ENCODE measurements at places on chromosomes 5 and 9. TPM values are rescaled to one million over a fixed set of nuclear protein-coding genes. Genes with fewer than 3 reads are reported as not detected.

DNA sequence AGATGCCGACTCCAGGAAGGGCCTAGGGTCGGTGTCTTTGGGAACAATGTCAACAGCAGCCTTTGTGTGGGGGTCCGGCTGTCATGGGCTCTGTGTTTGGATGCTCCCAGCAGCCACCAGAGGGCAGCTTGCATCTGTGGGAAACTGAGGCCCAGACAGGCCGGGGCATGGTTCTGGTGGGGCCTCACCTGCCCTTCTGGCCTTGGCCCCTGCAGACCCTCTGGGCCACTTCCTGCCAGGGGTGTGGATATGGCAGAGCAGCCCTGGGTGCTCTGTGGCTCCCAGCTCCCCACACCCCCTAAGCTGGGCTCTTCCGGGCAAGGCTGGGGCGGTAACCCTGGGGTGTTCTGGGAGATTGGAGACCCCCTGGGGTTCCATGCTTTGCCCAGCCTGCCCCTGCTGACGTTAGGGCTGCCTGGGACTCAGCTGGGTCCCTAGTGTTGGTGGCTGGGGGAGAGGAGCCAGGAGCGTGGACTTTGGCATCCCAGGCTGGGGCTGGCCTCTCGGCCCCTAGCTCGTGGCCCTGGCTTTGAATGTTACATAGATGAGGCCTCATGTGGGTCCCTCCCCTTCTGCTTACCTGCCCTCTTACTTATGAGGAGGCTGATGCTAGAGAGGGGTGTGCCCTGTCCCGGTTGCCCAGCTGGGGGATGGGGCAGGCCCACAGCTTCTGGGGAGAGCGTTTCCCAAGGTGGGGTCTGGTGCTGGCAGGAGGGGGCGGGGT lies 38.3 kb downstream of the RXRA start:
- DNase-seq = no peak
- no peak overlapping the region for H3K27ac ChIP-seq
- H3K36me3 ChIP-seq = no peaks in the 10 kb centered on the region
- H3K4me1 ChIP-seq = peaks cover 8% of the 10 kb centered on the region

DNA sequence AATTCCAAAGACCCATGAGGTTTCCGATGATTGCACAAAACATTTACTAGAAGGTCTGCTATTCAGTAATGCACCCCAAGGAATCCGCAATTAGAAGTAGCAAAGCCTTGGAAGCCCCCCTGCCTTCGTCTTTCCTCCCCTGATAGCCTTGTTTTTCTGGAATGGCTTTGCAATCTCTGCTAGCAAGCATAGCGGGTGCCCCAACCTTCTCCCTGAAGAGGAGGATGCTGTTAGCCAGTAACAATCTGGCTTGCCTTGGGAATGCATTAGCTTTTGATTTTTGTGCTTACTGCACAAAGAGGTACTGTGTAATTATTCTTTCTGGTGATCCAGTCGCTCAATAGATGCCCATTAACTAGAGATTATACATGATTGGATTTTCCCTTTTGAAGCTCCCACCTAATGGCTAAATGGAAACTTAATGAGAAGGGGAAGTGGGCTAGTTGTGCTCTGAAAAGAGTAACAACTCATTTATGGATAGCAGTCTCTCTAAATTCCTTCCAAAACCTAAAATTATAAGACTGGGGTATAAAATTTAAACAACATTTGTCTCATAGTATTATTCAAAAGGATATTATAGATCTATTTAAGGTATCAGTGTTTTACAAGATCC lies 91.6 kb downstream of the FBXW11 start:
- H3K27ac ChIP-seq = no peak overlapping the region
- no peaks in the 10 kb centered on the region for H3K36me3 ChIP-seq
- peaks cover 2% of the 10 kb centered on the region for H3K4me1 ChIP-seq

DNA sequence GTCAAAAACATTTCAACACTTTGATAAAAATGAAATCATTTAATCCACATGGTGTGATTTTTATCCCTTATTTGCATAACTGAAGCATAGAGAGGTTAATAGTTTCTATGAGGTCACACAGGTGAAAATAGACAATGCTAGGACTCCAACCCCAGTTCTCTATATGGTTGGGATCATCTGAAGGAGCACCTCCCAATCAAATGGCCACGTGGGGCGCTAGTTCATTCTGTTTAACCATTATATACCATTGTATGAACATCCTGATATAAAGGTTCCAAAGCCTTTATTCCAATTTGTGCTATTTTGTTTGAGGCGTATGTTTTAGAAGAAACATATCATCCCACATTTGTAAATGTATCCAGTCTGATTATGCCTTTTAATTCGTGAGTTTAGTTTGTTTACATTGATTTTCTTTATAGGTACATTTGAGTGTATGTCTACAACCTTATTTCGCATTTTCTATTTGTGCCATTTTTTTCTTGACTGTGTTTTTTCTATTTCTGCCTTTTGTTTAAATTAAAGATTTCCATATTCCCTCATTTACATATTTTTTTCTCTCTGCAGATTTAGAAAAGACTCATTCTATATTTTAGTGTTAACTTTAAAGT lies 1092.0 kb downstream of the MAT2B start:
- H3K4me1 ChIP-seq = no peaks in the 10 kb centered on the region
- DNase-seq = no peak
- H3K36me3 ChIP-seq = no peaks in the 10 kb centered on the region
- H3K27ac ChIP-seq = no peak overlapping the region
- H3K4me3 ChIP-seq = no peak overlapping the region

- H3K36me3 ChIP-seq = no peaks in the 10 kb centered on the region
- no peak overlapping the region for H3K4me3 ChIP-seq
Measured at GRCh38 chr5:95102687-95103086, 182.2 kb downstream of the MCTP1 start.

DNA sequence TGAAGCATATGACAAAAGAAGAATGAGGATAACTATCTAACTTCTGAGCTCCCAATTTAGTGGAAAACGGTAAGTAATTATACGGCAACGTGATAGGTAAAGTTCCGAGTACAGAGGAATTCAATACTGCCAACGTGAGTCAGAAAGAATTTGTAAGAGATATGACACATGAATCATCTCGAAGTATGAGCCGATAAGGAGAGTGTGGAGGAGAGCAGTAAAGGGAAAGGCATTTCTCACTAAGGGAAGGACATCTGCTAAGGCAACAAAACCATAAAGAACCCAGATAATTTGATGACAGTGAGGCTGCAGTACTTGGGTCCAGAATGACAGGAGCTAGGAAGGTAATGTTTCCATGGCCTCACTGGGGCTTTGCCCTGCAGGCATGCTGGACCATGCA lies 11.0 kb downstream of the MPDZ start:
- H3K27me3 ChIP-seq = no peaks in the 10 kb centered on the region
- H3K4me1 ChIP-seq = peaks cover 7% of the 10 kb centered on the region
- H3K4me3 ChIP-seq = no peak overlapping the region
- DNase-seq = no peak
- H3K36me3 ChIP-seq = no peaks in the 10 kb centered on the region

- no peak overlapping the region for H3K4me3 ChIP-seq
- H3K27ac ChIP-seq = no peak overlapping the region
- no peaks in the 10 kb centered on the region for H3K4me1 ChIP-seq
- no peaks in the 10 kb centered on the region for H3K27me3 ChIP-seq
- no peaks in the 10 kb centered on the region for H3K36me3 ChIP-seq
Measured at GRCh38 chr5:132371603-132371994, 2.1 kb downstream of the SLC22A5 start.

GRCh38 chr5:133340002-133340755 lies 272.2 kb downstream of the FSTL4 start:
- no peaks in the 10 kb centered on the region for H3K4me1 ChIP-seq
- H3K36me3 ChIP-seq = no peaks in the 10 kb centered on the region
- no peaks in the 10 kb centered on the region for H3K27me3 ChIP-seq
- no peak for DNase-seq
- H3K4me3 ChIP-seq = no peak overlapping the region

DNA sequence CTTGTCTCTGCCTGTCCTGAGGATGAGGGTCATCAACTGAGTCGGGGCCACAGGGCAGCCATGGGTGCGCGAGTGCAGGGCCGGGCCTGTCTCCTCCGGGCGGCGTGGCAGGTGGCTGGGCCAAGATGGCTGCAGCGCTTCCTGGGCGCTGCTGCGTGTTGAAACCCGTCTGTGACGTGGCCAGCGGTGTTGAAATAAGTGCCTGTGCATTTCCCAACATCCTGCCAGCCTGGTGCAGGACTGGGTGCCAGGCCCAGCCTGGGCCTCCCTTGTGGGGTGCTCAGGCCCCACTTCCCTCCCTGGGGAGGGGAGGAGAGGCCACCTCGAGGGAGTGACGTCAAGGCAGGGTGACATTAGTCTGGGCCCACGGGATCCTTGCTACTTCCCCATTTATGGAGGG lies 45.5 kb downstream of the RXRA start:
- no peaks in the 10 kb centered on the region for H3K4me1 ChIP-seq
- H3K27ac ChIP-seq = no peak overlapping the region
- no peak overlapping the region for H3K4me3 ChIP-seq
- H3K36me3 ChIP-seq = no peaks in the 10 kb centered on the region
- no peaks in the 10 kb centered on the region for H3K27me3 ChIP-seq

DNA sequence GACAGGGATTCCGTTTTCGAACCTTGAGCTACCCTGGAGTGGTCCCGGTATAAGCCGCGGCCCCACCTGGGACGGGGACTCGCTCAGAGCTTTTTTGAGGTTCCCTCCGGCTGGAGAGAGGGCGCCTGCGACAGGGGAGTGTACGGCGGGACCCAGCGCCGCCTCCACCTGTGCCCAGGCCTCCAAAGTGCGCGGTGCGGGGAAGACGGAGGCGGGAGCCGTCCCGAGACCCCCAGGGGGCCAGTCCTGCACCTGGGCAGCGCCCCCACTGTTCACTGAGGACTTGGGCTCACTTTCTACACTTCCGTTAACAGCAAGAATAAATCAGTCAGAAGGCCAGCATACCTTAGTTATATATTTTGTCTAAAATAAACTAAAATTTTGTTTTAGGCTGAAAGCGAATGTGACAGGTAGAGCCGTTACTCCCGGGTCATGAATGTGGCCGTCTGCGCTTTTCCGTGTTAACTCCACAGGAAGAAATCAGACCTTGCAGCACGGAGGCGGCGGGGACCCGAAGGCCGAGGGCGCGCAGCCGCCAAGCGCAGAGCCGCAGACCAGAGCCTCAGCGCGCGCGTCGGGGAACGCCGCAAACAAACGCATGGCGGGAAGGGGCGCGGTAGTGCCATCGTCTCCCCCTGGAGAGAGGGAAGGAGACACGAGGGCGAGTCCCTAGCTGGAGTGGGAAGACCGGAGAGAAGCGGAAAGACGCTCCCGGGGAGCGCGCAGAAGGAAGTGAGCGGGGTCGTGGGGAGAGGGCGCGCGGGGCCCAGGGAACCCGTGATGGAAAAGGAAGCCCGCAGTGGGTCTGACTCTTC lies 14.1 kb downstream of the TRIM7 start:
- H3K4me3 ChIP-seq = peak overlapping the region; percentile 75
- no peaks in the 10 kb centered on the region for H3K4me1 ChIP-seq
- DNase-seq = peak; percentile 86
- no peaks in the 10 kb centered on the region for H3K27me3 ChIP-seq

GRCh38 chr5:167699432-167699831 lies 592.0 kb upstream of the WWC1 start:
- H3K4me3 ChIP-seq = no peak overlapping the region
- no peak for DNase-seq
- H3K27me3 ChIP-seq = no peaks in the 10 kb centered on the region

DNA sequence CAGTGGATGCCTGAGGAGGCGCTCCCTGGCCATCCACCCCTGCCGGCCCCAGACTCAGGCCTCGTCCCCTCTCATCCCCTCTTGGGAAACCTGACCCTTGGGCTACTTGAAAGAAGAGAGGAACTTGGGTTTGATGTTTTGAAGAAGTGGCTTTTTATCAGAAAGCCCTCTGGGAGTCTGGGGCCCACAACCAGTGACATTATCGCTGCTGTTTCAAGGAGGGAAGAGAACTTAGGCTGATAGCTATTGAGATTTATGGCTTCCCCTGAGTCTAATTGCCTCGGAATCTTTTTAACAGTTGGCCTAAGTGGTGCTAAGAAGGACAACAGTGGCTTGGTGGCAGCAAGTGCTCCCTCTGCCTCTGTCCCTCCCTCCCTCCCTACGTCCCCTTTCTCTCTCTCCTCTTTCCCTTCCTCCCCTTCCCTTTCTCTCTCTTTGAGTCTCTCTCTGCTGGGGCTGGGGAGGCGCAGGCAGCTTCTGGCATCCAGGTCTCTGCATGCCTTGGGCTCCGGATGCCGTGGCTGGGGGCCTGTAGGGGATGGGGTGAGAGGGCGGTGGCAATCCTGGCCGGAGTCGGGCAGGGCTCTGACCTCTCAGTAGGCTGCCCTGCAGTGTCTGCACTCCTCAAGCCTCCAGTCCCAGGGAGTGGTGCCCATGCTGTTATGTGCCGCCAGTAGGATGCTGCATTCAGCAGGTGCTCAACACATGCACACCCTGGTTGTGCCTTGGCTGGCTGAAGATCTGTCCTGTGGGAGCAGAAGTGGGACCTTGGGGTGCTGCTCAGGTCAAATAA lies 49.6 kb upstream of the RXRA start:
- H3K4me1 ChIP-seq = no peaks in the 10 kb centered on the region
- H3K4me3 ChIP-seq = no peak overlapping the region
- H3K27me3 ChIP-seq = no peaks in the 10 kb centered on the region
- H3K36me3 ChIP-seq = no peaks in the 10 kb centered on the region

DNA sequence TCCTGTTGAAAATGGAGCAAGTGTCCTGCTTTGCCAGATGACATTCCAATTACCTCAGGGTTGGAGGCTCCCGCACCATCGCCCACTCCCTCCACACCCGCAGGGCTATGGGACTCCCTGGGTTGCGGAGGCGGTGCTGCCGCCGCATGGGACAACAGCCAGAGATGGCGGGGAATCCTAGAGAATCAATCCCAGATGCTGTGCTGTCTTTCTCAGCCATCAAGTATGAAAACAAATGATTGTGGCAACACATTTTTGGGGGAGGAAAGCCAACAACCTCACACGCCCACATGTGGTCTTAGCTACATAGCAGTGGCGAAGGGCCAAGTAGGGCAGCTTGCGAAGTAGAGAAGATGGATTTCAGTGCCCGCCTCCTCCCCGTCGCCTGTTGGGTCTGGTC lies 46.7 kb downstream of the IL31RA start:
- no peaks in the 10 kb centered on the region for H3K4me1 ChIP-seq
- H3K36me3 ChIP-seq = no peaks in the 10 kb centered on the region
- H3K4me3 ChIP-seq = peak overlapping the region; percentile 35
- H3K27ac ChIP-seq = no peak overlapping the region
- no peaks in the 10 kb centered on the region for H3K27me3 ChIP-seq
- peak; percentile 59 for DNase-seq

GRCh38 chr9:113317777-113318176 lies 14.6 kb upstream of the RNF183 start:
- no peaks in the 10 kb centered on the region for H3K27me3 ChIP-seq
- H3K4me1 ChIP-seq = no peaks in the 10 kb centered on the region
- no peak for DNase-seq
- no peak overlapping the region for H3K4me3 ChIP-seq
- H3K27ac ChIP-seq = no peak overlapping the region

GRCh38 chr5:111820072-111820471 lies 63.1 kb upstream of the NREP start:
- no peaks in the 10 kb centered on the region for H3K36me3 ChIP-seq
- no peak for DNase-seq
- no peak overlapping the region for H3K27ac ChIP-seq
- no peak overlapping the region for H3K4me3 ChIP-seq
- no peaks in the 10 kb centered on the region for H3K4me1 ChIP-seq

The APC gene
- total RNA-seq = 49.8 TPM

The ENG gene
- 538 TPM for total RNA-seq

The WDR55 gene
- 18.5 TPM for total RNA-seq

The PANK3 gene
- 42.0 TPM for total RNA-seq

The EIF4E1B gene
- total RNA-seq = not detected

The FCN1 gene
- total RNA-seq = 14.4 TPM

The DCAF10 gene
- total RNA-seq = 27.7 TPM

All from aorta (tissue), 5 donors.